Adrenal gland (tissue), 19 donors: ENCODE measurements at places on chromosomes 4 and X.
A peak's percentile ranks its signal among the peaks of the same experiment; 100 is the strongest.

DNA sequence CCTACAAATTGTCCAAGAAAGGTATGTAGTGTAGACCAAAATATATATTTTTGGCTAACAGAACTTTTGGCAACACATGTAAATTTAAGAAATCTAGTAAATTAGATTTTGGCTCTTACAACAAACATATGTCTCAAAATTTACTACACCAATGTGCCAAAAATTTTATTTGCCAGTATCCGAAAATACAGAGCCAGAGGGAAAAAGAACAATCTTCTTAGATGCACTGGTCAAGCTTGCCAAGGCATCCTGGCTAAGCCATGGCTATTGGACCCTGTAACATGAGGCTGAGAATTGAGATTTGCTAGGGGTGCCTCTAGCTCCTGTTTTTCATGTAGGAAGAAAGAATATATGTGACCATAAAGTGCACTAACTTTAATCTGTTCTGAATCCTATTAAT lies 91.8 kb downstream of the GABRG1 start:
- DNase-seq, result no peak

GRCh38 chr4:87848622-87849351 lies 16.0 kb downstream of the MEPE start:
- peak; percentile 72 for DNase-seq

- DNase-seq, result no peak
Observed at GRCh38 chrX:40068048-40068447, 29.7 kb downstream of the BCOR start.

DNA sequence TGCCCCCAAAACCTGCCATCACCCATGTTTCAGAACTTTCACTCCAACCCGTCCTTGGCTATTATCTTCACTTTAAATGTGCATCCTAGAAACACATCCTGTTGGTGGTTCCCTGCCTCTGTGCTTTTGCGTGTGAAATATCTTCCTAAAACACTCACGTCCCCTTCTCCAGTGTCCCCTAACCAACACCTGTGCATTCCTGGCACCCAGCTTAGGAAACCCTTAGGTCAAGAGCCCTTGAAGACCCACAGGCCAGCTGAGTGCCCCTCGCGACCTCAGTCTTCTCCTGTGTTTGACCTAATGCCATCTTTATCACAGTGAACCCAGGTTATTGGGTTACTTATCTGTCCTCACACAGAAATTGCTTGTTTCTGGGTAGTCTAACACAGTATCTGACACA lies 117.6 kb downstream of the STK32B start:
- no peak for DNase-seq

- no peak for DNase-seq
Observed at GRCh38 chrX:82412858-82413257, 1095.2 kb upstream of the POU3F4 start.

DNA sequence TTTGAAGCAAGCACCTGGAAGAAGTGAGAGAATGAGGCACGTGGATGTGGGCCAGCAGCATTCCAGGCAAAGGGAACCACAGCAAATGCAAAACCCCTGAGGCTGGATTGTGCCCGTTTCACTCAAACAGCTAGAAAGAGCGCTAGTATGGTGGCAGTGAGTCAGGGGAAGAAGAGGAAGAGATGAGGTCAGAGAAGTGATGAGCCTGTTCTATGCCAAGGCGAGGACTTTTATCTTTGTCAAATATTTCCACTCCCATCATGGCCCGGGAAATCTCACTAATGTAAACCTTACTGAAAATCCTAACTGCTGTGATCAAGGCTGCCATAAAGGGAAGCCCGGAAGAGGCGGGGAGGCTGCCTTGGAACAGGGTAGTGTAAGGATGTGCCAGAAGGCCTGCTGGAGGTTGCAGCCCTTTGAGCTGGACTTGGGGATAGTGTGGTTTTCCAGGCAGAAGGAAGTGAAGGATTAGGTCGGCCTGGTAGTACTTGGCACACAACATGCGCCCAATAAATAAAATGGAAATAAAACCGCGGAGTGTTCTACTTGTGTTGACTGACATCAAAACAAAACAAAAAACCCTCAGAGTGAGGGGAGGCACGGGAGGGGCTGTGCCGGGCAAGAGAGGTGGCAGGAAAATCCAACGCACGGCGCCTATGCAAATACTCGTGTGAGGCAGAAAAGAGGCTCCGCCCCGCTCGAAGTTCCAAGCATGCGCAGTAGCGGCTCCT lies 1.2 kb upstream of the CDK16 start:
- DNase-seq, result peak; percentile 58

DNA sequence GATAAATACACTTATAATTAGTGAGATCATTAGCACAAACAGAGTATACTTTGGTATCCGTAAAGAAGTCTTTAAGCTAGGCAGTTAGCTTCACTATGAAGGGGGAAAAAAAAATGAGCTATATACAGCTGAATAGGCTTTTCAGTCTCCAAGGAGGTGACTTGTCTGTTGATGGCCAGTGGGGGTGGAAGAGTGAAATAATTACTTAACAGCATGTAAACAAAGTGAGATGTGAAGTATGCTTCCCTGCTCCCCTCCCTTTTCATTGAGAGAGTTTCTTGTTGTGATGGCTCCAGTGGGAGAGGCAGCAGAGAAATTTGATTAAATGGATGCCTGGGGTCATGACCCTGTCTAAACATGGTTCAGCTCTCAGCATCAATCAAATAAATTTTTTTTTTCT lies 180.9 kb downstream of the DACH2 start:
- no peak for DNase-seq

- no peak for DNase-seq
Observed at GRCh38 chrX:39609941-39610340, 487.8 kb downstream of the BCOR start.

- peak; percentile 52 for DNase-seq
Observed at GRCh38 chr4:14196131-14196530, 568.6 kb upstream of the BOD1L1 start.

GRCh38 chr4:163161536-163162205 lies 5.0 kb downstream of the NAF1 start:
- no peak for DNase-seq

DNA sequence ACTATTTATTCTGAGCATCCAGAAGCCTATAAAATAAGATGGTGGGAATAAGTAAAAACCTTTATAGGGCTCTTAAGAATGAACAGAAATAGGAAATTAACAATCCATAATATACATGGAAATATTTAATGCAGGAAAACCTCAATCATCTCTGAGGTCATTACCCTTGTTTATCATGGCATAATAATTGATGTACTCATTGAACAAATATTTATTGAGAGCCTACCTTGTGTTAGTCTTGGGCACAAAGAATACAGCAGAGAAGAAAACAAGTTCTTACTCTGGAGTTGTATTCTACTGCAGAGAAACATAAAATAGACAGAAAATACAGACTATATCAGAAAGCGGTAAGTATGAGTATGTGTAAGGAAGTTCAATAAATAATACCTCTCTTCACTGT lies 167.2 kb downstream of the COX18 start:
- DNase-seq, result no peak

DNA sequence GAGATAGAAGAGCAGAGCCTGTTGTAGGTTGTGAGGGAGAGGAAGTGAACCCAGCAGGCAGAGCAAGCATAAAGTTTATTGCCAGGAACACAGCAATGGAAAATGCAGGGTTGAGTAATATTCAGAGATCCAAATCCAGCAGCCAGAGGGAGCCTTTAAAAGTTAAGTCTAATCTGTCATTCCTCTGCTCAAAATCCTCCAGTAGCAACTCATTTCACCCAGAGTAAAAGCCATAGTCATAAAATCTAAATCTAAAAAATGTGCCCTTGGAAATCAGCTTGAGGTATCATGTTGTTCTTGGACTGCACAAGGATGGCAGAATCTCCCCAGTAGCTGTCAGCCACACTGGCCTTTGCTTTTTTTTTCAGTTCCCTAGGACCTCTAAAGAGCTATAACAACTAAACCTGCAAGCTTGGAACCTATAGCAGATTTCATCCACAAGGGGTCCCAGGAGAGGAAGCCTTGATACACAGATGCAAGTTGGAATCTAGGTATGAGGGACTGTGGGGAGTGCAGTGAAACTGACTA lies 62.9 kb upstream of the FRAS1 start:
- DNase-seq, result no peak

DNA sequence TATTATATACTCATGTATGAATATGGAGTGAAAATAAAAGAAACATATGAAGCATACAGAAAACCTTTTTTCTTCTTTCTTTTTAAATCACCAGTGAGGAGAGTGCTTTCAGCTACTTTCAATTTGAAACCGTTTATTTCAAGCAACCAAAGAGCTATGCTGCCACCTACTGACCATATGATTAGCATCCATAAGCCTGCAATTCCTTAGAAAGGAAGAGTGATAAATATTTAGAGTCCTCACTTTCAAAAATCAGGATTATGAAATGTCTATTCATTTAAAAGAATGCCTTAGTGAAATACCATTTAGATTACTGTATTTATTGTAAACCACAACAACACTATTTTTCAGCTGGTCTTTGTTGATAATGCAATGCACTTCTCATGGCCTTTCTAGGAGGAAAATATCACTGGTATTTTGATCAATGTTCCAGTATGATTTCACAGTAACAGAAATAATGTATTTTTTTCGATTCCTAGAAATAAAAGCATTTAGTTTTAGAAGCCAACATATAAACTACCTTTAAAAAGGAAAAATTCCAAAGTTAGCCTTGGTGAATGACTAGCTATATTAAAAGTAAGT lies 667.6 kb downstream of the PCDH18 start:
- DNase-seq, result peak; percentile 52

DNA sequence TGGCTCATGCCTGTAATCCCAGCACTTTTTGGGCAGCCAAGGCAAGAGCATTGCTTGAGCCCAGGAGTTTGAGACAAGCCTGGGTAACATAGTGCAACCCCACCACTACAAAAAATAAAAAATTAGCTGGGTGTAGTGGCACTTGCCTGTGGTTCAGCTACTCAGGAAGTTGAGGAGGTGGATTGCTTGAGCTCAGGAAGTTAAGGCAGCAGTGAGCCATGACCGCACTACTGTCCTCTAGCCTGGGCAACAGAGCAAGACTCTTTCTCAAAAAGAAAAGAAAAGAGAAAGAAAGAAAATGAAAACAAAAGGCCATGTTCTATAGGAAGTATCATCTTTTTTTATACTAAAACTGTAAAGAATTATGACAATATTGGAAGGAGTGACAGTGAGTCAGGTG lies 38.5 kb downstream of the NEK1 start:
- no peak for DNase-seq

- DNase-seq, result no peak
Observed at GRCh38 chr4:1608821-1609500, 75.2 kb downstream of the FAM53A start.

DNA sequence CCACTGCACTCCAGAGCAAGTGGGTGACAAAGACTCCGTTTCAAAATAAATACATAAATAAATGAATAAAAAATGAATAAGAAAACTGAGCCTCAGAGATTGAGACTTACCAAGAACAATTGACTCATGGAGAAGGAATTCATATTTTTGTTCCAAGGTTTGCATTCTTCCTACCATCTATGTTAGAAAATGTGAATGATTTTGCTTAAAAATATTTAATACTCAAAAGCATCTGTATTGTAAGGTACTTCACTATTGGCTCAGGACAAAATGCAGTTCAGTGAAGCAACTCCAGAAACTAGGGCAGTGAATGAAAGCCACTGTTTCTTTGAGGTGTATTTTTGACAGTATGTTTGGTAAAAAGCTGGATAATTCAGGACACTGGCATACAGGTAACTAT lies 54.1 kb downstream of the XAGE2 start:
- DNase-seq, result no peak

DNA sequence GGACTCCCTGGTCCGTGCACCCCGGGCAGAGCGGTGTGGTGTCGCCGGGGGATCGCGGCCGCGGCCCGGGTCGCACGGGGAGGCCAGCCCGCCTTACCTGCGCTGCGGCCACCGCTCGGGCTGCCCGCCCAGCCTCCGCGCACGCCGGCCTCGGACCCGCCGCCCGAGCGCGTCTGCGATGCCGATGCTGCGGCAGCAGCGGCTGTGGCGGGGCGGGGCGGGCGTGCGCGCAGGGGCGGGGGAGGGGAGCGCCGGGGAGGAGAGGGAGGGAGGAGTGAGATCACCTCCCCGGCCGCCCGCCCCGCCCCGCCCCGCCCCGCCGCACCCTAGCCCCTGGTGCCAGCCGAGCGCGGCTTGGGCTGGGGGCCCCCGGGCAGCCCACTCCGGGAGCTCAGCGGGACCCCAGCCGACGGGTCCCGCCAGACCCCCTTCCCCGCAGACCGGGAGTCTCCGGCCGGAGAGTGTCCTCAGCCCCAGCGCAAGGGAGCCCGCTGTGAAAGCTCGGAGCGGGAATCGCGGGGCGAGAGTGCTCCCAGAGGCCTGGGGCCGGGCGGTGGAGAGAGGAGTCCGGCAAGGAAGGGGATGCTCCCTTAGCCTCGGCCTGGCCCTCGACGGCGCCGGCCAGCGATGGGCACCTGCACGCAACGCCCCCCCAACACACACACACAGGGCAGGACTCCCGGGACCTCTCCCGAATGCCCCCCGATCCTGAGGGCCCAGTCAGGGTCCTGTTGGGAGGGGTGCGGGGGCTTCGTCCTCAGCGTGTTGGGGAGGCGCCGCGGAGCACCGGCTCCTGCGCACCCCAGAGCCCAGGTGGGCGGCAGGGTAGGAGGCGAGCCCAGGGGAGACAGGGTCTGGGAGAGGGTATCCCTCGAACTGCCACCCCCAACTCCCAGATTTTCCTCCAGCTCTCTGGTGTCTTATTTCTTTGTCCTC lies at the start of gene L1CAM:
Gene L1CAM (minus strand): TSS at position 206 of the 936 bp plus-strand sequence. CDS start 10,337 bp downstream, outside the sequence.
- no peak for DNase-seq

GRCh38 chr4:171742436-171742835 lies 70.8 kb upstream of the GALNTL6 start:
- no peak for DNase-seq

GRCh38 chrX:14448406-14448805 lies 80.9 kb upstream of the GLRA2 start:
- no peak for DNase-seq

DNA sequence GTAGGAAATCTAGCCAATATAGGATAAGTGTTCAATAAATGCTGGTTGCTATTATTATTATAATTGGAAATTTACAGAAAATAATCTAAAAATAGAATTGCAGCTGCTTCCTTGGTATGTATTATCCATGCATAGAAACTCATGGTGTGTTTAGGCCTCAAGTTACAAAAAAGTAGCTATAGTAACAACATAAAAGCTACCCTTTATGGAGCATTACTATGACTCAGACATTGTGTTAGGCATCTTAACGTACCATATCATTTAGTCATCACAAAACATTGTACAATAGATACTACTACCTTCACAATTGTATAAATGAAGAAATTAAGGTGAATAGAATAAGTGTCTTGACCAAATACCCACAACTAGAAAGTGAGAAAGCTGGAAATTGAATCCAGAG lies 126.9 kb upstream of the NRK start:
- no peak for DNase-seq

GRCh38 chr4:98275145-98275544 lies 14.0 kb downstream of the RAP1GDS1 start:
- no peak for DNase-seq
